Activated gamma-delta T cell treated with anti-CD3 and anti-CD28 coated beads, Interleukin-2, amount 50 U/mL, for 16 hours (primary cell): ENCODE measurements at places on chromosomes 3 and 15.

DNA sequence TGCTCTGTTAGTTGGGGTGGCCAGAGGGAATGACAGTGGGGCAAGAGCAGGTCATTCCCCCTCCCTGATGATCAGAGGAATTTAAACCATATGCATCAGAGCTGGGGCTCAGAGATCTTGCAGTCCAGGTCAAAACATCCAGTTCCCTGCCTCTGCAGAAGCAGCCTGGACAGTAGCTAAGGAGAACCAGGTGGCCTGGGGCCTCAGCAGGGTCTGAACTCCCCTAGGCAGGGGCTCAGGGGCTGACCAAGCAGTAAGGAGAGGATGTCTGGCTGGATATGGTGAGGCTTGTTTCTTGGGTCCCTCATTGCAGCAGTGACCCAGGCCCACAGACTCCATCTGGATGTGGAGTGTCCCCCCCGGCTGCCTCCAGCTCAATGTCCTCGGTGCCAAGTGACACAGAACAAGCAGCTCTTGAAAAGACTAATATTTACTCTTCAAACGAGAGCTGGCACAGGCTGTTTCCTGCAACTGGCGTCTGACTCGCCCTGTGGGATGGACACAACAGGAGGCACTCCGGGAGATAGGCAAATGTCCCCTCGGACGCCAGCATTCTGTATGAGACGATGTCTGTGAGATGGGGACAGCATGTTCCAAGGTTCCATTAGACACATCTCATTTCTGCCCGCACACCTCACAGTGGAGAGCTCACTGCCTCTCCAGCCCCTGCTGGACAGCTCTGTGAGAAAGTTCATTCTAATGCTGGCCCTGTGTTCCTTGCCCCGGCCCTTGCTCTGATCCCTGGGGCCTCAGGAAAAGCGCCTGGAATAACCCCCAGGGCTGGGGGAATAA, 37.1 kb downstream of the SEC22C start:
- no peak for DNase-seq

- DNase-seq, result no peak
Measured at GRCh38 chr3:15666277-15666676, 64.7 kb downstream of the BTD start.

DNA sequence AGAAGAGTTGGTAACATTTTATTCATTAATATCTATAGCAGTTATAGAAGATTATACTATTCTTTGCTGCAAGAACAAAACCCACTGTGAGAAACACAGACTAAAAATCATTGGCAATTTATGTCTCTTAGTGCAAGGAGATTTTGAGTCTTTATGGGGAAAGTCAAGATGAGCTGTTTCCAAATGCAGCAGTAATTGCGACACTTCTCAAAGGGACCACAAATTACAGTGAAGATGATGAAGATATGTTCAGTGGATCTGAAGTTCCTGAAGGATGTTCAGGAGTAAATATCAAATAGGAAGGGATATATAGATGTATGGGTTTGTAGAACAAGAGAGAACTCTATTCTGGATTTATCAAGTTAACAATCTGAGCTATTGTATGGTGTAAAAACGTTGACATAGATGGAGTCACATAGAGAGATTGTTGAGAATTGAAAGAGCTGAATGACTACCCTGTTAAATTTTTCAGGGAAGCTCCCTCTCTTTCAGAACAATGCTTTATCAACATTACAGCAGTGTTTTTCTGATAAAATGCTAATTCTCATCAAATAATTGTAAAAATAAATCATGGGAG, 71.8 kb downstream of the DTWD1 start:
- DNase-seq, result no peak

- DNase-seq, result no peak
Measured at GRCh38 chr3:169846458-169847193, 23.1 kb downstream of the LRRC31 start.

GRCh38 chr3:53150247-53151085, 10.5 kb upstream of the PRKCD start:
- no peak for DNase-seq
